ENCODE measurements at places on chromosomes 4 and X.

DNA sequence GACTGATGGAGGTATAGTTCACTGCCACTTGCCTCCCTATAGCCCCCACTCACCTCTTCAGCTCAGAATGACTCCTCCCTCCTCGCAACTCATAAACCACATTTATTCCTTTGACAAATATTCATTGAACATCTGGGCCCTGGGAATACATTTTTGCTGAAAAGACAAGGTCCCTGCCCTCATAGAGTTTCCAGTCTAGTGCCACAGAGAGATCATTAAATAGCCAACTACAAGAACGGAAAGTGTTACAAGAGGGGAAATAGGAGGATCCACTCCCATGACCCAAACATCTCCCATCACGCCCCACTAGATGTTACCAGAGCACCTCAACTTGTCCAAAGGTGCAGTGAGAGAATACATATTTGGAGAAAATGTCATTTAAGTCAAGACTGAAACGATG lies 3.2 kb upstream of the KLF3 start:
- no peak for DNase-seq

- DNase-seq, result no peak
Observed at GRCh38 chr4:75786938-75787337, 62.6 kb downstream of the USO1 start.

DNA sequence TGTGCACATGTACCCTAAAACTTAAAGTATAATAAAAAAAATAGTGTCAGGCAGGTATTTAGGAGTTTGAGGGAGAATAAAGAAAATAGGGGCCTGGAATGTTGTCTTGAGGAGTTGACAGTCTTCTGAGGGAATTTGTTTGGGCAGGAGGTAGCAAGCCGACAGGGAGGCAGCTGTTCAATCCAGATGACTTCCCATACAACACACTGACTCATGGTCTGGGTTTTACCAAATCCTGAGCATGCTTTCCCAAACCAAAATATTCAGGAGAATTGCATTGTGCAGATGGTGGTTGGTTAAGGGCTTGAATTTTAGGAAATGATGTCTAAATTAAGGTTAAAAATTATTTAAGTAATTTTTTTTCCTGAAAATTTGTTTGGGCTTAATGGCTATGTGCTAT lies 430.0 kb downstream of the INPP4B start:
- no peak for DNase-seq

DNA sequence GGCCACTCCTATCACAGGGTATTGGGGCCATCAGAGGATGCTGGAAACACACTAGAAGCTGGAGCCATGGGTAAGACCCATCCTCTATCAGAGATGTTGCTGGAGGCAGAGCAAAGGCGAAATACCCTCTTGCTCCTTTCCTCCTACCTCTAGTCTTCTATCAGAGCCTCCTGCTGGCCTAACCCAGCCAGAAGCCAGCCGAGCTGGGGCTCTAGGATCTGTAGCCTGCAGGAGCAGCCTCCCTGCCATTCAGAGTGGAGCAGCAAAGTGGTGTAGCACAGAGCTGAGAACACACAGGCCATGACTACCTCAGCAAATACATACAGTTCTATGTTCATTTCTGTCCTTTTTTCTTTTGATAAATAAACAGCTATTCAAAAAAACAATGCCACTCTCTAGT lies 35.7 kb downstream of the GATB start:
- no peak for DNase-seq

DNA sequence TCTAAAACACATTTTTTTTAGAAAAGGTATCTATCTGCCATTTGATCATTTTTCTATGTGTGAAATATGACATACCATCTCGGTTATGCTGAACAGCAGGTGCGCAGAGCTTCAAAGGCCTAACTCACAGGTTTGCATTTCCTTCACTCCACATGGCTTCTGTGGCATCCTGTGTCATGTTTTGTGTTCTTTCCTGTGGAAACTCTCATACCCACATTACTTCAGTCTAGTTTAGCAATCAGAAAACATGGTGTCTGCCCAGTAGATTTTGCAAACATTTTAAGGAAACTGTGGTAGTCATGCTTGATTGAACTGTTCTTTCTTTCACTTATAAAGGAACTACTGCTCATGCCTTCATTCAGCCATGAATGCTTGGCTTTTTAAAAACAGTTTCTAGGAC lies 11.3 kb upstream of the ARAP2 start:
- no peak for DNase-seq

- peak; percentile 6 for DNase-seq
Observed at GRCh38 chr4:29081234-29081955, 1638.8 kb upstream of the PCDH7 start.

DNA sequence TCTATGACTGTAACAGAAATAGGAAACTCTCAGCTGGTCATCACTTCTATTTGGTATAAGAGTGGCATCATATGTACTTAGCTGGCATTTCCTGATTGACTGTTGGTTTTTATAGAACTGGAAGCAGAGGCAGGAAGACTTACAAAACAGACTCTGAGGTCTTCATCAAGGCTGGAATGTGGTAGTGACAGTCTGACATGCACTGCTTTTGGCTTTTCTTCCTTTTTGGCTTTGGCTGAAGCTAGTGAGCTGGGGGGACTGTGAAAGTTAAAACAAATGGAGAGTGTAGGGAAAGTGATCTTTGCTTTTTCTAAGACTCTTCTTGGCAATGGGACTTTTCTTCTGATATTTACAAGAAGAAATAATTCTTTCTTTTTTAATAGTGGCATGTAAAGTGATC lies 121.1 kb upstream of the SLC4A4 start:
- no peak for DNase-seq

DNA sequence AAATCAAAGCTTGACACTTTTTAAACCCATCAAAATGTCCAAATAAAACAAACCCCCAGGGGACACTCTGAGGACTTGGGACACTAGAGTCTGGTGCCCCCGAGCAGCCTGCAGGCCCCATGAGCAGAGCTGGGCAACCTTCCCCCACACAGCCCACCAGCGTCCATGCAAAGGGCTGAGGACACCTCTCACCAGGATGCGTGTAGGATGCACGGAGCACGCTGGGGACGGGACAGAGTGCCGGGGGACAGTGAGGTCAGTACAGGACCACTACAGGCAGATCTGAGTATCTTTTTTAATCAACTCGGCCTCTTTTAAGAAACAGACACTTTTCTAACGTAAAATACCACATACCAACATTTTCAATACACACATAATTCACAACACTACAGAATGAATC lies 6.9 kb downstream of the GAK start:
- DNase-seq, result no peak

DNA sequence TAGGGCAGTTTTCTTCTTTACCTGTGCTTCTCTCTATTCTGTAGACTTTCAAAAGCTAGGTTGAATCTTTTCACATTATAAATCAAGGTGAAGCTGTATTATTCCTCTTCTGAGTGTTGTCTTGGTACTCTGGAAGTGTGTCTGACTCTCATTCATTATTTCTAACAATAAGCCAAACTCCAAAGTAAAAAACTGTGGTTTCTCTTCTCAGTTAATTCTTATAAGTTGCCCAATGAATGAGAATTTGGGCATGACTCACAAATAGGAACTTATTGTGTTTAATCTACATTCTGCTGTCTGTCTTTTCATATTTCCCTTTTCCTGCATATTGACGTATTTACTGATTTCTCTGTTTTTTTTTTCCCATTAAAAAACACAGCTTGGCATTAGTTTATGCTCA lies 714.5 kb downstream of the CCSER1 start:
- DNase-seq, result no peak

GRCh38 chr4:38385093-38386004 lies 278.6 kb upstream of the KLF3 start:
- DNase-seq, result peak; percentile 72

DNA sequence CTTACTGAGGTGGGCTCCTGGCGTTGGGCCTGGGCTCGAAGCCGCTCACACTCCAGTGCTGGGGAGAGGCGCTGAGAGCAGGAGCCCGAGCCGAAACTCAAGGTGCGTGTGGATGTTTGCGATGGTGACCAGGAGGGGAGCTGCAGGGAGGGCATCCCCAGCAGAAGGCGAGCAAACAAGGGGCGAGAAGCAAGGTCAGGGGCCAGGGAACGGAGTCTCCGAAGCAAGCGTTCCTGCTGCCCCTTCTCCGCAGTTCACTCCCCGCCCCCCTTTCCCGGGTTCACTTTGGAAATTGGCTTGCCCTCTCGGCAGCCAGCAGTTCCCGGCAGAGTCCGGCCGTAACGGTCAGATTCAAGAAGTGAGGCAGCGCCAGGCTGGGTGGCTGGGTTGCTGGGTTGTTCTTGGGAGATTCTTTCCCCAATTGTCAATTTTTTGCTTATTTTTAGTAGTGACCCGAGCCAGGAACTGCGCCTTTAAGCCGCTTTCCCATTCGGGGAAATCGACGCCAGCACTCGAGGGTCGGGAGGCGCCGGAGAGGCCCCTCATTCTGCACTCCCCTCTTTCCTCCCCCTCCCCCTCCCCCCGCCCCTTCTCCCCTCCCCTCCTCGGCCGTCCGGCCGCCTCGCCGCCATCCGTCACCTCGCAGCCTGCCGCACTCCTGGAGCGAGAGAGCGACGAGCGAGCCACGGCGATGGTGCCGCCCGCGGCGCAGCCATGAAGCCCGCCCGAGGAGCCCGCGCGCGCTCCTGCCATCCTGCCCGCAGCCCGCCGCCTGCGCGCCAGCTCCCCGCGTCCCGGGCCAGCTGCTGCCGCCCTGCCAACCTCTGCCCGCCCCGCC lies at the start of gene FRMPD3:
TSS of gene FRMPD3 (plus strand) at position 655 of the 838 bp plus-strand sequence. CDS start 76,937 bp downstream, outside the sequence.
- DNase-seq, result peak; percentile 26

- DNase-seq, result no peak
Observed at GRCh38 chr4:18049446-18049845, 27.9 kb upstream of the LCORL start.

- no peak for DNase-seq
Observed at GRCh38 chr4:53929311-53929710, 135.1 kb downstream of the CHIC2 start.

GRCh38 chrX:88604433-88605221 lies 142.4 kb upstream of the CPXCR1 start:
- DNase-seq, result no peak

DNA sequence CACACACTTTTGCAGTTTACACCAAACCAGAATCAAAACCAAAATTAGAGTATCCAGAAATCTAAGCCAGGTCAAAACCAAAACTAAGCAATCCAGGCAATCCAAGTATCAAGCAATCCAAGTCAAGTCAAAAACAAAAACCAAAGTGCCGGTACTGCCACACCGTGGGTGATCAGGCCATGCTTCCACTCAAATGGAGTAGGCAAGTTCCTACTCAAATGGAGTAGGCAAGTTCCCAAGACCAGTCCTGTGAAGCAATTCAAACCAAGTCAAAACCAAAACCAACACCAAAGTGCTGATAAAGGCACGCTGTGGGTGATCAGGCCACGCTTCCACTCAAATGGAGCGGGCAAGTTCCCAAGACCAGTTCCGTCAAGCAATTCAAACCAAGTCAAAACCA lies 31.3 kb downstream of the MID1 start:
- no peak for DNase-seq

- DNase-seq, result peak; percentile 1
Observed at GRCh38 chr4:18463987-18464559, 442.5 kb upstream of the LCORL start.

DNA sequence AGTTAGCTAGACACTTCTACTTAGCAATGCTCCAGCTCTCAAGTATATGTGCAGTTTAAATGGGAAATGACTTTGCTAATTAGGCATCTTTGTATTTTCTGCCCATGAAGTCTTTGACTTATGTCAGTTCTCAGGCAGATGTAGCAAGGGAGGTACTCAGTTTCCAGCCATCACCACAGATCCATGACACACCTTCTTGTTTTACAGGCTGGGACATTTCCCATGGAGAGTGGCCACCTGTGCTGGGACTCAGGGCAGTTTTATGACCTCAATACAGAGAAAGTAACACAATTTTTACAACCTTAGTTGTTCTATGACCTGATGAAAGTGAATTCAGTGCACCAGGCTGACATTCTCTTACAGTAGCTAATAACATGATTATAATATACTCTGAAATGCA lies 280.7 kb upstream of the GK2 start:
- DNase-seq, result no peak

DNA sequence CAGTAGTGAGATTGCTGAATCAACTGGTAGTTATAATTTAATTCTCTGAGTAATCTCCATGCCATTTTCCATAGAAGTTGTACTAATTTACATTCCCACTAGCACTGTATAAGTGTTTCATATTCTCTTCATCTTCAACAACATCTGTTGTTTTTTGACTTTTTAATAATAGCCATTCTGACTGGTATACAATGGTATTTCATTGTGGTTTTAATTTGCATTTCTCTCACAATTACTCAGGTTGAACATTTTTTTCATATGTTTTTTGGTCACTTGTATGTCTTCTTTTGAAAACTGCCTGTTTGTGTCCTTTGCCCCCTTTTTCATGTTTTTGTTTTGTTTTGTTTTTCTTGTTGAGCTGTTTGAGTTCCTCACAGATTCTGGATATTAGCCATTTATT lies 880.2 kb downstream of the RAPGEF2 start:
- no peak for DNase-seq

DNA sequence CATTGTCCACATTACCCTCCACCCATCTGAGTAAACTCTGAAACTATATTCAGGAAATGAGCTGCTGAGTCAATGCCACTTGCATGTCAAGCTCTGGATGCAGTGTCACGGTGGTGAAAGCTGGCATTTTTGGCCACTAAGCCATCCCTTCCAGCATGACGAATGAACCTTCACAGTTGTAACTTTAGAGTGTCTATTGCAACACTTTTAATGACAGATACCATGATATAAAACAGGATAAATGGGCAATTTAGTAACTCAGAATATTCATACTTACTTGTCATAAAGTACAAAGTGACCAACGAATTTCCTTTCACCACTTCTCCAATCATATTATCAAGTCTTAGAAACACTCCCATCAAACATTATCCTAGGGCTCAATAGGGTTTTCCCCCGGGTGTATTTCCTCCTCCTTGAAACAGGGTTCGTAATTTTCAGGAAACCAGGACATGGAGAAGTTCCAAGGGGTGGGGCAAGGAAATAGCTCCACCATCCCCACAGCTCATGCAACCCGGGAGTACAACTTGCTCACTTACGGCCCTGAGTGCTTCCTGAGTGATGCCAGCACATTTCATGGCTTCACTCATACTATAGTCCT lies 73.1 kb downstream of the MTHFD2L start:
- no peak for DNase-seq

DNA sequence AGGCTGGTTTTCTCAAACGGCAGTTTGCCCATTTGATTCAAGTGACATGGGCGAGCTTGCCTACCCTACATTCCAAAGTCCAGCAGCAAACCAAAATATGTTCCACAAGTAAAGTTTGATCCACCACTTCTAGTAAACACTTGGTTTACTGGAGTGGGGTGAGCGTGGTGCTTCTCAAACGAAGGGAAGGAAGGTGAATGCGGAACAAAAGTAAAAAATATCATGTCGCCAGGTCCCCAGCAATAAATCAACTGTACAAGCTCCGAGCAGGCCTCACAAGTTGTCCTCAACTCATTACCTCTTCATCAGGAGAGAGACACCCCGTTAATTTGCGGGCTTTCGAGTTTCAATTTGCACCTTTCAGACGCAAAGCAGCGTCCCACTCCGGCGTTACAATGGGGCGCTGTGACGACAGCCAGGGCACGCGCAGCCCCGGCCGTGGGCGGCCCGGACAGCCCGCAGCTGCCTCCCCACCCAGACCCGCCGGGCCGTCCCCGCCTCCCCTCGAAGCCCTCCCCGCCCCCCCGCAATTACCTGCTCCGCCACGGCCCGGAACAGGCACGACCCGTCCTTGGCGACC lies 1.0 kb downstream of the OTUD4 start:
- DNase-seq, result peak; percentile 53

GRCh38 chr4:93828995-93829819 lies 654 bp downstream of the ATOH1 start:
- no peak for DNase-seq
